ENCODE measurements at places on chromosomes 12 and 14.

DNA sequence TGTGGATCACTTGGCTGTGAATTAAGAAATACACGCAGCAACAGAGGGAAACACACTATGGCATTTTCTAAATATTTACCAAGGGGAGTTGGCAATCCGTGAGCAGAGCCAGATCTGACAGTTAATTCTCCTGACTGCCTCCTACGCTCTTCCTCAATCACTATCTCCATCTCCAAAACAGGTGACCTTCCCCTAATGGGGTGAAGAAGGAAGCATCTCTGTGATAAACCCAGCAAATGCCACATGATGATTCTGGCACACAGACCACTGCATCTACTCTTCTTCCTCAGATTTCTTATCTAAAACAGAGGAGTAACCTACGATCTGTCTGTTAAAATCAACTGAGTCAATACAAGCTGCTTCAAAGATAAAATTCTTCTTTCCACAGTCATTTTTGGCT, 4.4 kb downstream of the SPTB start:
- no peak for DNase-seq

- peak; percentile 69 for DNase-seq
Measured at GRCh38 chr12:7113389-7113871, 4.4 kb upstream of the C1RL start.

DNA sequence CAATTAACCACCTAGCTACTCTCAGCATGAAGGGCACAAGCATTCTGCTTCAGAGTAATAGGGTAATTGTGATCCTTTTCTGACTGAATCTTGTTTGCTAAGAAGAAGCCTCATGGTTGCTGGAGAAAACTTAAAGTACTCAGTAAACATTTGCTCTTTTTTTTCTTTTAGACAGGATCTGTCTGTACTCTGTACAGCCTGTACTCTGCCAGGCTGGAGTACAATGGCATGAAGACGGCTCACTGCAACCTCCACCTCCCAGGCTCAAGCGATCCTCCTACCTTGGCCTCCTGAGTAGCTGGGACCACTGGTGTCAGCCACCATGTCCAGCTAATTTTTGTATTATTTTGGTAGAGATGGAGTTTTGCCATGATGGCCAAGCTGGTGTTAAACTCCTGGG, 12.4 kb downstream of the PPP1R13B start:
- no peak for DNase-seq

DNA sequence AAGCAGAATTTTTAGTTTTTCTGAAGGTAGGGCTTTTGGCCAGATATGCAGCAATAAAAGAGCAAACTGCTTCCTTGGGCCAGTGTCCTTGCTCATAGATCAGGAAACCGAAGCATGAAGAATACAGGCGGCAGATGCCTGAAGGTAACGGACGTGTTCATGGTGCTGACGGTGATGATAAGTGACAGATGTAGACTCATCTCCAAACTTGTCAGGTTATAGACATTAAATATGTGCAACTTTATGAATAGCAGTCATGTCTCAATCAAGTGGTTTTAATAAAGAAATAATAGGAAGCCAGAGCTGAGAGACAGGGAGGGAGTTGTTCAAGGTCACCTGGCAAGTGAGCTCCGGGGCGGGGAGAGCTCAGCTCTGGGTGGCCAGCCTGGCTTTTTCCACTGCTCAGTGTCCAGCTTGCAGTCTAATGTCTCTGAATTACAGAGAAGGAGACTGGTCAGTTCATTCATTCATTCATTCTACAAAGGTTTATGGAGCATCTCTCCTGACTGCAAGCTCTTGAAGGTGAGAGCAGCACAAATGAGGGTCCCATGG, 1.0 kb downstream of the SERPINA5 start:
- DNase-seq: no peak

DNA sequence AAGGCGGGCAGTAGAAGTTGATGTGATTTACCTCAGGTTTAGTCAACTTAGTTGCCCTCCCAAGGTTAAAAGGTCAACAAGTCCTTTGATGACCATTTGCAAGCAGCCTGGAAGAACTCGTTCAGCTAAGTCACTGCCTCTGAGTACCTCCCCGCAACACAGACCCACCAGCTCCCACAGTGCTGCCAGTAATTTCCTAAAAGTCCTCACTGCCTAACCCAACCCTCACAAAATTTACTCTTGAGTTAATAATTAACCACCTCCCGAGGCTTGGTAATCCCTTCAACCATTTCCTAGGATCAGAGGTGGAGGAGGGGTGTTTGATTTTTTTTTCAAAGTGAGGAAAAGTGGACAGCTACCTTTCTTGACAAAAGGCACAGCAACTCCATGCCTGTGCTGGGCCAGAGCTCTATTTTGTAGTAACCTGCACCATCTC, 55.8 kb downstream of the MAP3K9 start:
- no peak for DNase-seq

DNA sequence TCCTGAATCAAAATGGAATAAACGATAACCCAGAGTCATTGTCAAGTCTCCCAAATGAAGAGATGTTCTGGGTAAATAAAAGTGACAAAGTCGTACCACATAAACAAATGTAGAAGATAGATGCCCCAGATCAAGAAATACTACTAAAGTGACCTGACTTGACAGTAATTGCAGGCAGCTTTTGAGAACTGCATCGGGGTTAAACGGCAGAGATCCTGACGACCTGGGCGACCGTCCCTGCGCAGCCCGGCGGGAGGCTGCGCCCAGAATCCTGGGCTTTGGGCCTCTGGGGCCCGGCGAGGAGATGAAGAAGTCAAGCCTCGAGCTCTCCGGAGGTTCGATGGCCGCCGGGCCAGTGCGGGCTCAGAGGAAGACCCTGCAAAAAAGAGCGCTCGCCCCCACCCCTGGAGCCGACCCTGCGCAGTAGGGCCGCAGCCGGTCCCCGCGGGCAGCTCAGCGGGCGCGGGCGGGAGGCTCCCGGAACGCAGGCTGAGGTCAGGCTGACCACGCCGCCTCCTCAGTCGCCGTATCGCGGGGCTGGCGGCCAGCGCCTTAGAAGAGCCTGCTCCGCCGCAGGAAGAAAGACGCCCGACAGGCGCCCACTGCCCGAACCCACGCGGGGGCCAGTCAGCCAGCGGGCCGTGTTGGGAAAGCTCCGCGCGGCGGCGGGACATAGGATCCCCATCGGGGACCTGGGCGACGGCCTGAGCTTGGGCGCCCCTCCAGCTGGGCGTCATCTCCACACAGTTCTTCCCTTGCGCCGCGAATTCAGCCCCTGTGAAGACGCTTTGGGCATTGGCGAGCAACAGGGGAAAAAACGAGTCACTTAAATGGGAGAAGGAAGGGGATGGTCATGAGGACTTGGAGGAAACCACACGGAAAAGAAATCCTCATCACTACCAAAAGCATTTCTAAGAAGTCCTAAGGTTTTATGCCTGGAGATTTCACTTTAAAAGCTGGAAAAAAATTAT, 16.0 kb downstream of the NKX2-1 start:
- no peak for DNase-seq

DNA sequence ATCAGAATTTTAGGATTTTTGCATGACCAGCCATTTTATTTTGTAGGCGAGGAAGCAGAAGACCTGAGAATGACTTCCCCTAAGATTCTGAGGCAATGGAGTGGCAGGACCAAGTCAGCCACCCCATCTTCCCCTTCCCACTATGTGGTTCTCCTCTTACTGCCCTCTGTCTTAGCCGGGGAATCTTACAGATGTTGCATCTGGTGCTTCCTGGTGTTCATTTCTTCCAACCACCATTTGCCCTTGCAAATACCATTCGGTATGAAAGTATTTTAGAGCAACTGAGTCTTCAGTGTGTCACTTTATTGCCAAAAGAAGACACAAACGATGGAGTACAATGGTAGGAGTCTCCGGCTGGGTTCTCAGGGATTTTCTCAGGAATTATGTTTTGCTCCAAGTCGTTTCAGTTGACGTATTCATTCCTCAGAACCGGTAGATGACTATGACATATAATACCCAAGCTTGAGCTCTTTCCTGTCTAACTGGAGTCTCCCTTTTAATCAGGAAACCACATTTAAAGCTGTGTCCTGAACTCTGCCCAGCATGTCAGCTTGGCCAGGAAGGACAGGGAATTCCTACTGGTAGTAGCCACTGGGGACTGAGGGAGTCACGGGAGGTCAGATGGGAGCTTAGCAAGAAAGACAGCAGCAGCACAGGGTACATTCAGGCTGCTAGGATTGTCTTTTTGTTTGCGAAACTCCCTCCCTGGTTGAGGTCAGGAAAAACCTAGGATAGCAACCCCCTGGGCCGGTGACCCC, 87.0 kb downstream of the SAMD4A start:
- DNase-seq: no peak

DNA sequence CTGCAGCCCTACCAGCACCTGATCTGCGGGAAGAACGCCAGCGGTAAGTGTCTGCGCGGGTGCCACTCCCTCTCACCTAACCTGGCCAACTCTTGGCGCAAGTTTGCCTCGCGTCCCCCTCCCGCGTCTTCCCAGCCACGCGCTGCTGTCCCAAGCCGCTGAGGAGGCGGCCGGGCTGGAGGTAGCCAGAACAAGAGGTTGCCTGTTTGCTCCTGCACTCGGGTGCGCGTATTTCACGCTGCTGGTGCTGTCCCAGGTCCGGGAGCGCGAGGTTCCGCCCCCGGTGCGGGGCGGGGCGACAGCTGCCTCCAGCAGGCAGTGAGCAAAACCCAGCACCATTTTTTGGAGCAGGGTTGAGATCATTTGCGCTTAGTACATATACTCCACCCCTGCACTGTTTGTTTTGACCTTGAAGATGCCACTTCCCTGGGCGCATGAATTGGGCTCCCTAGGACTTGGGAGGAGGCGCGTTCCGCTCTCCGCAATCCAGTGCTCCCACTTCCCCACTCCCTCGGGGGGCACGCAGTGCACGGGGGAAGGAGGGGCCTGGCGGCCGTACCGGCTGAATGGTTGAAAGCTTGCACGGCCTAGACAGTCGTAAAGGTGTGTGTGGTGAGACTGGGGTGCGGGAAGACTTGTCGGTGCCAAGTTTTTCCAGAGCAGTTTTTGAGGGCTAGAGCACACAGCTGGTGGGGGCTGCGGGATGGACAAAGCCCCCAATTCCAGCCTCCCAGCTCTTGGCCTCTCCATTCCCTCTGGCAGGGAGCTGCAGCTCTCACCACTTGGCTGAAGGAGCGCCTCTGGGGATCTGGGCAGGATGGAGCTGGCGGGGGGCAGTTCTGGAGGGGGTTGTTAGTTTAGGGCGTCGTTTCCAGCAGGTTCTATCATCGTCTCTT, 226.9 kb upstream of the CRY1 start:
- peak; percentile 64 for DNase-seq

DNA sequence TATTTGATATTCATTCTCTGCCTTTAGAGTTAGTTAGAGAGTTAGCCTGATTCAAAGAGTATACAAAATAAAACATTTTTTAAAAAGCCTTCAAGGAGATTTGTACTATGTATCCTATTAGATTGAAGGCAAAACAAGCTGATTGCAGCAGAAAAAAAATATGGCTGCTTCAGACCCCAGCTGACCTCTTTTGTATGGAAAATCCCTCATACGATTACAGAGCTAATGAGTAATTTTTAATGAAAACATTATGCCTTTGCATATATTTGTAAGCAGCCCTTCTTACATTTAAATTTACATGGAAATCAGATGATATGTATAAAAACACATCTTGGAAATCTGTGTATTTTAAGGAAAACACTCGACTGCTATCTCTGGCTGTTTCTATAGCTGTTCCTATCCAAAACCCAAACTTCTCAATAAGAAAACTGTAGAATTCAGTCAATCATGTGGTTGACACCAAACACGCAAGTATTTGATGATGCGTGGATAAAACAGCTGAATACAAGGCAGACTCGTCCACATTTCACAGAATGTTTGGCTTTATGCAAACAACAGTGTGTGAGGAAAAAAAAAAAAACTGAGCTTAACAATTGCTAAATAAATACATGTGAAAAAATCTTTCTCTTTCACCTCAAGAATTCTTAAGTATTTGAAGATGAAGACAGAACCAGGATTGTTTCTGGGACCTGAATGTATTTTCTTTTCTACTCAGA, 275.3 kb downstream of the EGLN3 start:
- DNase-seq: no peak

DNA sequence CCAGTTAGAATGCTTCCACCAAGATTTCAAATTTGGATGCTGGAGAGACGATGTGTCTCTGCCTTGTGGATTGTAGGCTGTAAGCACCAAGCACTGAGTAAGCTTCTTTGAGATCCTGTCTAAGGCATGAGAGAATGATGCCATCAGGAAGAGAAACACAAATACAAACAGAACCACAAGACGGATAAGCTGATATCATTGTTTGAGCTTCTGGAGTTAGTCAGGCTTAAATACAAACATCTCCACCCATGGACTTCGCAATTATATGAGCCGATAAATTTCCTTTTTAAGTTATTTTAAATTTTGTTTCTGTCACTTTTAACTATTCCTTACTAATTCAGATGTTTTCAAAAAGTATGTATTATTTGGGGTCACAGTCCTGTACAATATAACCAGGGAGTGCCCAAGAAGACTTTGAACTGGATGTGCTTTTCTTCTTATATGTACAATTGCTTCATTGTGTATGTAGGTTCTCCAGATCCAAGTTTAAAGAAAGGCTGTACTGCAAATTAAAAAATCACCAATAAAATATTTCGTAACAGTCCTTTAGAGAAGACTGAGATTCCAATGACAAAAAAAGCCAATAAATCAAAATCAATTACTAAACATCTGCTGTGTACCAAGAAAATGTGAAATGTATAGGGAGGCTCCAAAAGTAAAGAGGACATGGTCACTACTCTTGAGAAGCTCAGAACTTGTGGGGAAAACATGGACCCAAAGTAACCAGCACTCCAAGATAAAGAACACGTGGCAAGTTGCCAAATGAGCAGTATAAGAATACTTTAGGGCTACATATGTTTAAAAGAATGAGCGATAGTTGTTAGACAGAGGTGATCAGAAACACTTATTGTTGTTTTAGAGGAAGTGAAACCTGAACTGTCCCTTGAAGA, 274.1 kb downstream of the ADAMTS20 start:
- DNase-seq: no peak

DNA sequence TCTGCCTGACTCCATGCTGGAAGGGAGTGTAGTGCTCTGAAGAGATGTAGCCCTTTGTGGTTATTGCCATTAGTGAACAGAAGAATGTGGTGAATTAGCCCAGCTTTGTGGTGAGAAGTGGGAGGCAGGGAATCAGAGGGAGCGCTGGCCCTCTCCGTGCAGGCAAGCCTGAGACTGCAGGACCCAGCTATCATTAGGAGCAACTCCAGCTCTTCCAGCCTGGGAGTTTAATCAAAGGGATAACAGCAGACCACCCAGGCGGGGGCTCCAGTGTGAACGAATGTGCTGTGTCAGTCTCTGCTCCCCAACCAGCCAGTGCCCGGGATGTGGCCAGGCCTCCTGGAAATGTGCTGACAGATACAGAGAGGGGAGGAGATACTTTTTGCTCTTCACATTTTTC, 142.7 kb downstream of the TTLL5 start:
- DNase-seq: no peak

DNA sequence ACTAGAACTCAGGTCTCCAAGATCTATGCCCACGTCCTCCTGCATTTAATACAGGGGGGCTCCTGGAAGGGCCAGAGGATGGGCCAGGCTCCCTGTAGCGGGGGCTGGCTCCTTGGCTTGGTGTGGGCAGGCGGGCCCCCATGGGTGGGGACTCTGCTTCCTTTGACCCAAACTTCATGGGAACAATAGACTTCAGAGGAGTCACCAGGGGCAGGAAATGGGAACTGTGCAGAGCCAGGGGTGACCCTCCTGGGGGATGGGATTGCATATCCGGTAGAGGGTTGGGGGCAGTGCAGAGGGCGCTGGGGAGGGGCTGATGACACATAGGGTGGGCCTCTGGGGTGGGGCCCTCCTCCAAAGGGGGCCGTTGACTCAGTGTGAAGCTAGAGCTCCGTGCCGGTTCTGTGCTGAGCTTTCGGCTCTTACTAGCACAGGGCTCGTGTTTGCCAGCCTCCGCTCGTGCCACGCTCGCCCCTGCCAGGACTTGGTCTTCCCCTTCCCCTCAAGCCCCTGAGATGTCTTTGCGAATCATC, 4.6 kb downstream of the TEAD4 start:
- DNase-seq: no peak

Data from CD4-positive, CD25-positive, alpha-beta regulatory T cell (primary cell).